ENCODE measurements at places on chromosomes 2 and 18.
A peak's percentile ranks its signal among the peaks of the same experiment; 100 is the strongest.

DNA sequence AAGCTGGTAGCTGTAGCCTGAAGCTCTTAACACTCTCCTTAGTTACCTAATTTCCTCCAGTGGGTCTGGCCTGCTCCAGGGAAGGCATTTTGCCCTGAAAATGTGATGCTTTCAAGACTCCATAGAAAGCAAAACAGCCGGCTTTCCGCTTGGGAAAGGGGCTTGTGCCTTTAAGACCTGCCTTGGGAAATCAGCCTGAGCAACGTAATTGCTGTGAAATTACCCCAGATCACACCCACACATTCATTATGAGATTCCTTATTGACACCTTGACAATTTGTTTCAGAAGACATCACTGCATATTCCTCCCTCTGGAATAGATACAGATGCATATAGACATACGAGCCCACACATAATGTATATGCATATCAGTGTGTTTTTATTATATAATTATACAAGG lies 190.5 kb upstream of the SKOR2 start:
- DNase-seq = no peak

DNA sequence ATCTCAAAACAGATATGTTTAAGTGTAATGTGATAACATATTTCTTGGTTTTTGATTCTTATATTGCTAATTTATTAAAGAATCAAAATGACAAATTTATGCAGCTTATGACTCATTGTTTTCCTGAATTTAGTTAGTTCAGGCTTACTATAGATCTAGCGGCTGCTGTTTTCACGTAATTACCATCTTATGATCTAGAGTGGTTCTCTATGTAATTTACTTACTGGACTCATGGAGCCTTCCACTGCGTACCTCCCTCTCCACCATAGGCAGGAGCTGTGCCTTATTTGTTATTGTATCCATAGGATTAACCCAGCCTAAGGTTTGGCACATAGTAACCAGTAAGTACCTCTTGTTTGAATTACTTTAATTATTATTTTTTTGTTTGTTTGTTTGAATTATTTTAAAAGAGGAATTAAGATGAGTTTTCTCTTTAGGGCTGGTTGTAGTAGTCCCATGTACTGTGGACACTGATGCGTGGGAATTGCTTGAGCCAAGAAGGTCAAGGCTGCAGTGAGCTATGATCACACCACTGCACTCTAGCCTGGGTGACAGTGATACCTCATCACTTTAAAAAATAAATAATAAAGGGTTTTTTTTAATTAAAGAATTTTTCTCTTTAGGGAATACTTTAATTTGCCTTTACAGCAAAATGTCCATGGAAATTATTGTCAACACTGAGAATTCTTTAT lies 165.5 kb downstream of the PHLPP1 start:
- DNase-seq = no peak

DNA sequence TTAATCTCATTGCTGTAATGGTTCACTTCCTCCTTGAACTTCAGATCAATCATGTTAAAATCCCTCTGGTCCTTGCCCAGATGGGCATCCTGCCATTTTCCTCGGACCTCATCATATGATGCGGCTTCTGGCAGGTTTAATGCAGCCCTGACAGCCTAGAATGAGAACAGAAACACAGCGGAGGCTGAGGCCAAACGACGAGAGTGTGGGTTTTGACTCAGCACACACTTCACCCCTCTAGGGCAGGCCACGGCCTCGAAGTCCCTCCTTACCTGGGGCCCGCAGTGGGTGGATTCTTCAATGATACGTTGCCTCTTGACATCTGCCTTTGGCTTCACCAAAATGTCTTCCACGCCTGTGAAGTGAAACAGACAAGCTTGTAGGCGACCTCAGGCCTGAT lies 56.8 kb downstream of the POLR1A start:
- no peak for DNase-seq

GRCh38 chr2:40160751-40161218 lies 291.1 kb downstream of the SLC8A1 start:
- DNase-seq = no peak

- DNase-seq = no peak
Measured at GRCh38 chr18:3086871-3087270, 73.9 kb upstream of the LPIN2 start.

- no peak for DNase-seq
Measured at GRCh38 chr2:130877258-130877657, 40.5 kb downstream of the ARHGEF4 start.

GRCh38 chr2:36493306-36493705 lies 104.7 kb downstream of the FEZ2 start:
- no peak for DNase-seq

GRCh38 chr2:169540146-169540545 lies 30.6 kb downstream of the KLHL41 start:
- no peak for DNase-seq

DNA sequence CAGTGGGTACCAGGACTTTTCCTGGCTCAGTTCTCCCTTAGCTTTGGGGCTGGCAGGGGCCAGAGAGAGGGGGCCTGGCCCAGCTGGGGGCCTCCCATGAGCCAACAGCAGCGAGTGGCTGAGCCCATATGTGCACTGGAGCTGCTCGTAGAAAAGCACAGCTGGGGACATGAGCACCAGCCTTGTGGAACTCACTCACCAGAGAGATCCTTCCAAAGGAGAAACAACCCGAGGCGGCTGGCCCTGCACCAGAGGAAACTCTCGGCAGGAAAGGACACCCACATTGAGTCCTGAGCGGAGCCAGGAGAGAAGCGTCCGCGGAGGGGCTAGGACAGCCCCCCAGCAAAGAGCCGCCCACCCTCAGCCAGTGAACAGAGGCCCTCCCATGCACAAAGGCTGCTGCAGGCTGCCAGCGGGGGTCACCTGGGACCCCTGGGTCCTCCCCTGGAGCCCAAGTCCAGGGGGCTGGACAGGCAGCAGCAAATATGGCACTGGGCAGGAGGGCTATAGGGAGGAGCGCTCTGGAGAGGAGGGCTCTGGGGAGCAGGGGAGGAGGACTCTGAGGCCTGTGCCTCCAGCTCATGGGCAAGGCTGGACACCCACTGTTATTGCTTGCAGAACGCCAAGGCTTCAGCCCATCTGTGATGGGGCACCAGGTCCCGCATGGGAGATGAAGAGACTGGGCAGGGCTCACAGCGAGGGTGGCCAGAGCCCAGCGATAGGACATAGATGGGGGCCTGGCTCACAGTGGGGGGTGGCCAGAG lies 42.1 kb upstream of the SNED1 start:
- no peak for DNase-seq

- no peak for DNase-seq
Measured at GRCh38 chr2:14654835-14655282, 22.3 kb downstream of the LRATD1 start.

- DNase-seq = no peak
Measured at GRCh38 chr2:237496428-237496827, 9.4 kb downstream of the MLPH start.

- peak; percentile 34 for DNase-seq
Measured at GRCh38 chr2:189726271-189726670, 36.3 kb downstream of the OSGEPL1 start.

DNA sequence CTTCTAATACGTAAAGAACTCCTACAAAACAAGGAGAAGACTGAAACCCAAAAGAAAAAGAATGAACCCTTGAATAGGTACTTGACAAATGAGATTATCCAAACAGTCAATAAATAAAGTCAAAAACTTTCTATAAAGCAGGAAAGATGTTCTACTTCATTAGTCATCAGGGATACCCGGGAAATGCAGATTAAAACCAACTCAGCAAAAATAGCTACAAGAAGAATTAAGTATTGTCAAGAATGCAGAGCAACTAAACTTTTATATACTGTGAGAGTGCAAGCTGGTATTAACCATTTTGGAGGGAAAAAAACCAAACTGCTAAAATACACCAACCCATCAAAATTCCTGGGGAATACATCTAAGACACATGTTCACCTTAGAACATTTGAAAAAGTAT lies 10.4 kb downstream of the TXNL1 start:
- DNase-seq = no peak

DNA sequence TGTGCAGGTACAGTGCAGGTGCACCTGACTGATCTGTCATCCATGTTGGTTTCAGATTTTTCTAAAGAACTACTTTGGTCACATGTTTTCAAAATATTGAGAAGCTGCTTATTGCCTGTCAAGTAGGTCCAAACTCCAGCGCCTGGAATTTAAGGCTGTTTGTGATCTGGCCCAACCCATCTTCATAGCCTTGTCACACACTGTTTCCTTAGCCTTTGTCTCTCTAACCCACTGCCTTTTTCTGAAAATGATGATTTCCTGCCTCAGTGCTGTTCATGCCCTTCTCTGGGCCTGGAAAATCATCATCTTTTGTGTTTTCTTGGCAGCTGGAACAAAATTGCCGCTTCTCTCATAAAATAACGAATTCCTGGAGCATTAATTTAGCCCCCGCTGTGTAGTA lies 7.2 kb downstream of the LIMS1 start:
- no peak for DNase-seq

DNA sequence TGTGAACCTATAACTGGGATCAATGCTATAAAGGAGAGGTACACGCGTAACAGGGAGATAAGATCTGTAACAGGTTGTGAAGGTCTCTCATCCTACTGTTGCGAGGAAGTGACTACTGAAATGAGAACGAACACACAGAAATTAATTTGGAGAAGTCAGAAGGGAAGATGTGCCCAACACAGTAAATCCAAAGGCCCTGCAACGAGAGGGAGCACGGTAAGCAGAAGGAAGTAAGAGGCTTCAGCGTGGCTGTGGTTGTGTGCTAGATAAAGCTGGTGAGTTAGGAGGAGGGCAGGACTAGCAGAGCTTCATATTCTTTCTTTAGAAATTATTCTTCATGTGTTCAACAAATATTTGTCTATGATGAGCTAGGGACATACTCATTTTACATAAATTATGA lies 2.5 kb upstream of the ATG16L1 start:
- DNase-seq = no peak

DNA sequence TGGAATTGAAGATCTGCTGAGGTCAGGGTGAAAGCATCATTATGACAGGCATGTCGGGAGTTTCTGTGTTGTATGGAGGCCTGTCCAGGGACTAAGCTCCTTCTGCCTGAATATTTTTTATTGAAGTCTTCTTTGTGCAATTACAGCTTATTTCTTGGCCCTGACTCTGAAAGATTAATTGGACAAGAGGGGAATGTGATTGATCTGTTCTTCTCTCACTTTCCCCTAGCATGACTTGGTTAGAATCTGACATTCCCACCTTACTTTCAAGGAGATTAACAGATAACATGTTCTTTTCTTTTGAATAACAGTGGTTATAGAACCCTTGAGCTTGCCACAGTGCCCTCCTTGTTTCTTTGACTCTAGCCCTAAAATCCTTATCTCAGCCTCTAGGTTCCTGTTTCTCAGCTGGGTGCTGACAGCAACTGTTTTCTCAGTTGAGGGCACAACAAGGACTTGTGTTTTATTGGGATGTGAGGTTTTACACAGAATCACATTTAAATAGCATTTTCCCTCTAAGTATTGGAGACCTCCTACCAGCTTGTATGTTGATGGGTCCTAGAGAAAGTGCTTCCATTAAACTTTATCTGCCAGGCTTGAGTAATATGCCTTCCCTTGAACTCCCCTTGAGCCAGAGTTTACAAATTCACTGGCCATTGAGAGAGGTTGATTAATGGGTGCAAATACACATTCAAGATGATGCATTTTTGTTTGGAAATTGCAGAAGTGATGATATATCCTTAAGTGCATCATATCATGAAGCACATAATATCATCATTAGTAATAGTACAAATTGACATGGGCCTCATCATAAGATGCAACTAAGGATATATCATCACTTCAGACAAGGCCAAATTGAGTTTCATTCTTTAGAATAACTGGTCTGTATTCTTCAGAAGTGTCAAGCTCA lies 12.5 kb downstream of the TTLL4 start:
- no peak for DNase-seq

- peak; percentile 76 for DNase-seq
Measured at GRCh38 chr2:74834792-74835755, 1.1 kb downstream of the HK2 start.

Measured in ACHN (cell line).